Adrenal gland (tissue), 19 donors: ENCODE measurements at places on chromosomes 13 and 19.

- no peak for DNase-seq
Observed at GRCh38 chr19:49916839-49917733, 11.9 kb upstream of the ATF5 start.

- no peak for DNase-seq
Observed at GRCh38 chr19:18453269-18454024, 15.5 kb upstream of the ISYNA1 start.

DNA sequence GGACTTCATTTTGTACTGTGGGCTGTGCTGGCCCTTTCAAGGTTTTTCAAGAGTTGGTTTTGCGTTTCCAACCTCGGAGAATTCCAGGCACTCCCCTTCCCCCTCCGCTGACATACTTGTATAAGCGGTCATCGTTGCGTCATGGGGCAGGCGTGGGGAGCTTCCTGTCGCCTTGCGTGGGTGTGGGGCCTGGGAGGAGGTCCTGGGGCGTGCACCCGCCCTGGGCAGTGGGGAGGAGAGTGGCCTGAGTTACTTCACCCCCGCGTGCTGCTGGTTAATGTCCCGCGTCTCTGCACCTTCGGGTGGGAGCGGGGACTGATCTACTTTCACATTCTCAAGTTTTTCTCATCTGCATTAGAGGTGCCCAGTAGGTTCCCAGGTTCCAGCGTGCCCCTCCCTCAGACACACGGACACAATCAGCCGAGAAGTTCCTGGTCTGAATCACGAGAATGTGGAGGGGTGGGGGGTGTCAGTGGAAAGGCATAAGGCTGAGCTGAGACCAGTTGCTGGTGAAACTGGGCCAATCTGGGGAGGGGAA is 4.1 kb downstream of the IER2 start:
- peak; percentile 97 for DNase-seq

DNA sequence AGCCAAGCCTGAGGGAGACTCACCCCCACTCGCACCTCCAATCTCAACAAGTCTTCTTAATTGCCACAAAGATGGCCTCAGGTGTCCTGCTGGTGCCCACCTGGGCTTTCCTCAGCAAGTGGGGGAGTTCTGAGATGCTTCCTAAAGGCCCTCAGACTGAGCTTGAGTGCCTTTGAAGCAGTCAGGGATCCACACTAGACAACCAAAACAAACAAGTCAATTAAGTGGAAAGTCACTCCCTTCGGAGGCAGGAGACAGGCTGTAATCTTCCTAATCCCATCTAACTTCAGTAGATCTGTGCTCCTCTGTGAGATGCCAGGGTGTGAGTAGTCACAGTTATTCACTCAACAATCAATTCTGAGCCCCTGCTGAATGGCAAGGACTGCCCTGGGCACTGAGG is 68.3 kb upstream of the SERP2 start:
- no peak for DNase-seq

GRCh38 chr19:16259385-16260159 is 61.9 kb downstream of the AP1M1 start:
- DNase-seq, result no peak

DNA sequence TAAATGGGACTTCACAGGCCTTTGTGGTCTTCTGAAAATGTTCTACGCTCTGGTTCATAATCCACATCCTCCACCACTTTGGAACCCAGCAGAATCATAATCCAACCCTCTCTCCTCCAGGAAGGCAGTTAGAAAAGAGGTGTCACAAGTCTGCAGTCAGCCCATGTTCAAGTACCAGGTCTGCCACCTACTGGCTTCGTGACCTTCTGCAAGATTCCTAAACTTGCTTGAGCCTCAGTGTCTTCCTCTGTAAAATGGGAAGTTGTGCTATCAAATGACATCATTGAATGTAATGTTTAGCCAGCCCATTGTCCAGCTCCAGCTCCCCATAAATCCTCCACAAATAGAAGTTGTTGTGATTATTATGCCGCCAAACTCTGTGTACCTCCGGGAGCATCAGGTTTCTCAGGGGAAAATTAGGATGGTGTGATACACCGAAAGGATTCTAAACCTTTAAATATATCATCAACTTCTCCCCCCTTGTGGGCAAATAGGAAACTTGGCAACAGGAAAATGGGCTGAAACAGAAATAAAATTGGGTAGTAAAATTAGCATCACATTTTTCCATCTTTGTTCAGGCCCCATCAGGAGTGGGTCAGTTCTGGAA is 109.7 kb downstream of the NUFIP1 start:
- no peak for DNase-seq

- DNase-seq, result no peak
Observed at GRCh38 chr19:53612762-53613526, 18.9 kb upstream of the DPRX start.

DNA sequence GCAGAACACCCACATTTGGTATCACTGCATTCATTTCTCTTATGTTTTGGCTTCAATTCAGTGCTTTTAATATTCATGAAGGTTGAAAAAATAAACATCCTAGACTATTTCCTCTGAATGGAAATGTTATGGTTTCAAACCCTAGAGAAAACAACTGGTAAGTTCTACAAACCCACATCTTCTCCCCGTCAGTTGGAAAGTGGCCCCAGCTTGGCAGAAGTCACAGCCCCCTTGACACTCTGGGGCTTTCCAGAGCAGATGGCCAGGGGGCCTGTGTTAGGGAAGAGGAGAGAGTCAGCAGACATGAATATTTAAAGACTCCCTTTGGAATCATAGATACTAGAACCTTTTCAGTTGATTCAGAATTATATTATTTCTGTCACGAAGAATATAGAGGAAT is 123.9 kb downstream of the SHISA2 start:
- no peak for DNase-seq

GRCh38 chr13:114103801-114104654 is 28.4 kb downstream of the RASA3 start:
- no peak for DNase-seq

- DNase-seq, result no peak
Observed at GRCh38 chr19:45467115-45467455, 711 bp upstream of the FOSB start.

GRCh38 chr13:91241221-91241933 is 106.1 kb upstream of the MIR17HG start:
- DNase-seq, result no peak

DNA sequence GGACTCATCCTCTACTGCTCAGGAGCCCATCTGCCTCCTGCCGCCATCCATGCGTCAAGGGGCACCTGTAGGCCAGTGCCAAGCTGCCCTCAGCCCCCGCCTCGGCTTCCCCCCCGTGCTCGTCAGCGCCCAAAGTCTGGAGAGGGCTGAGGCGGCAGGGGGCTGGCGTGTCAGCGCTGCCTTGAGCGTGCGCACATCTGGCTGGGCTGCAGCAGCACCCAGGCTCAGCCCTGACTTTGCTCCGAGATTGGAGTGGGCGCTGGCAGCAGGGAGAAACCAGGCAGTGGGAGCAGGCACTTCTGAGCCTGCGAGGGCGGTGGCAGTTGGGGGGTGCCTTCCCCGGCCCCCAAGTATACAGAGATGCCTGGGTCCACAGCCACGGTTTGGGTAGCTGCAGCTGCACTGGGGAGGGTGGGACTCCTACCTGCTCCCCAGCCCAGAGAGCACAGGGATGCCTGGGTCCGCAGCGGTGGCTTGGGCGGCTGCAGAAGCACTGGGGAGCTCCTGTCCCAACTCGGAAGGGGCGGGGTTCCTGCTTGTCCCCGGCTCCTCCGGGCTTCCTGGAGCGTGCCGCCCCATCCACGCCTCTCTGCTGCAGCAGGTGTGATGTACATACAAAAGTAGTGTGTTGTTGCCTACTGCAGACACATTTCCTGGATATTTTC is 44.8 kb upstream of the LPAR6 start:
- DNase-seq, result no peak

- DNase-seq, result no peak
Observed at GRCh38 chr13:61778531-61778930, 362.9 kb upstream of the PCDH20 start.

DNA sequence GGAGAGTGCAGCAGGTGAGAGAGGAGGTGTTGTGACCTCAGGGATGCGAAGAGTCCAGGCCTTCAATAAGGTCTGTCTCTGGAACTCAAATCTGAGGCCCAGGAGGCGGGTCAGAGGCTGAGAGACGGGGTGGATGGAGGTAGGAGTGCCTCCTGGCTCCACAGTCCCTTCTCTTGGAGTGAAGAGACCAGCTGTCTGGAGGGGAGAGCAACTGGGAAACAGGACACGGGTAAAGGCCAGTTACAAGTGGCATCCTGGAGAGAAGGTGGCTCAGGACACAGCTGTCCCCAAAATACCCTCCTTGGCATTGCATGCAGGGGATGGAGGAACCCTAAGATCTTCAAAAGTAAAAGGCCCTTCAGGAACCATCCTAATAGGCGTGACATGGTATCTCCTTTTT is 19.2 kb downstream of the PDE4A start:
- DNase-seq, result no peak

- DNase-seq, result no peak
Observed at GRCh38 chr13:97921176-97921816, 32.2 kb upstream of the IPO5 start.

GRCh38 chr13:25844559-25845434 is 207.0 kb downstream of the SHISA2 start:
- no peak for DNase-seq

DNA sequence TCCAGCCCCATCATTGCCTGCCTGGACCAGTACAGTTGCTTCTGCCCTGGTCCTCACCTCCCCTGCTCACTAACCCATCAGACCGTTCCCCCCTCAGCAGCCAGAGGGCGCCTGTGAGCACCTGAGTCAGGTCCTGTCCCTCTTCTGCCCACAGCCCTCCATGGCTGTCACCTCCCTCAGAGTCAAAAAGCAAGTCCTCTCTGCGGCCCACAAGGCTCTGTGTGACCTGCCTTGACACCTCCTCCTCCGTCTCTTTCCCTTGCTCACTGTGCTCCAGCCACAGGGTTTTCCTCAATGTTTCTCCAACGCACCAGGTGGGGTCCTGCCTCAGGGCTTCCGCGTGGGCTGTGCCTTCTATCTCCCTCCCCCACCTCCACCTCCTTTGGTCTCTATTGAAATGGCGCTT is 29.4 kb upstream of the PTPRS start:
- peak; percentile 60 for DNase-seq

- DNase-seq, result no peak
Observed at GRCh38 chr19:2312820-2313501, 5.0 kb upstream of the LINGO3 start.

GRCh38 chr13:30002577-30002976 is 152.2 kb upstream of the UBL3 start:
- DNase-seq, result no peak

- DNase-seq, result no peak
Observed at GRCh38 chr19:32637480-32637879, 37.5 kb downstream of the ANKRD27 start.

- no peak for DNase-seq
Observed at GRCh38 chr19:38663957-38664502, 16.6 kb downstream of the ACTN4 start.
